ENCODE measurements at places on chromosomes 16 and 17.

- peak; percentile 83 for DNase-seq
Measured at GRCh38 chr17:58513965-58514769, at the start of gene MTMR4. TSS of gene MTMR4 (minus strand) at chr17:58514638. CDS start at chr17:58514407, 231 bp downstream.

- DNase-seq, result no peak
Measured at GRCh38 chr16:60181536-60181935, 1447.4 kb upstream of the GOT2 start.

DNA sequence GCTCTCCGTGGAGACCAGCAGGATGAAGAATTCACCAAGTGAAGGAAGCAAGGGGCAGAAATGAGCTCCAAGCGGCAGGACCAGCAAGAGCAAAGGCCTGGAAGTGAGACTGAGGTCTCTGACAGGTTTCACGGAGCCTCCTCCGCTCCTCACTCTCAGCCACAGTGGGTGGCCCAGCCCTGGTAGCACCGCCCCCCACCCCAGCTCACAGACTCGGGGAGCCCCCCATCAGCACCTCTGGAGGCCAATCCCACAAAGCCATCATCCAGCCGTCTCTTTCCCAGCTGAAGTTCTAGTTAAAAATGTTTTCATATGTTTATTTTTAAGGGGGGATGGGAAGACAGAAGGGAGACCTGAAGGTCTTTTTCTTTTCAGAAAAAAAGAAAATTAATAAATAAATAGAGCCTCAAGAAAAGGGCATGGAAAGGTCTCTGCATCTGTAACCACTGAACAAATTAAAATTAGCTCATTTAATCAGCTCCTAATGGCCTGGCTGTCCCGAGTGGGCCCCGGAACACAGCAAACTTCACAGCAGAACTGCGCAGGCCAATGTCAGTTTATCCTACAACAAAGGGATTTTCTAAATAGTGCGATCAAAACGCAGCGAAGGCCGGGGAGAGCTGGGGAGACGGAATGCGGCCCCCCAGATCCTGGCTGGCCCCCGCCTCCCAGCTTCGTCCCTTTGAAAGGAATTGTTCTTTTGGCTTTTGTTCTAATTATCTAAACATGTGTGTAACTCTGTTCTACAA lies 190.3 kb downstream of the ZNF423 start:
- no peak for DNase-seq

DNA sequence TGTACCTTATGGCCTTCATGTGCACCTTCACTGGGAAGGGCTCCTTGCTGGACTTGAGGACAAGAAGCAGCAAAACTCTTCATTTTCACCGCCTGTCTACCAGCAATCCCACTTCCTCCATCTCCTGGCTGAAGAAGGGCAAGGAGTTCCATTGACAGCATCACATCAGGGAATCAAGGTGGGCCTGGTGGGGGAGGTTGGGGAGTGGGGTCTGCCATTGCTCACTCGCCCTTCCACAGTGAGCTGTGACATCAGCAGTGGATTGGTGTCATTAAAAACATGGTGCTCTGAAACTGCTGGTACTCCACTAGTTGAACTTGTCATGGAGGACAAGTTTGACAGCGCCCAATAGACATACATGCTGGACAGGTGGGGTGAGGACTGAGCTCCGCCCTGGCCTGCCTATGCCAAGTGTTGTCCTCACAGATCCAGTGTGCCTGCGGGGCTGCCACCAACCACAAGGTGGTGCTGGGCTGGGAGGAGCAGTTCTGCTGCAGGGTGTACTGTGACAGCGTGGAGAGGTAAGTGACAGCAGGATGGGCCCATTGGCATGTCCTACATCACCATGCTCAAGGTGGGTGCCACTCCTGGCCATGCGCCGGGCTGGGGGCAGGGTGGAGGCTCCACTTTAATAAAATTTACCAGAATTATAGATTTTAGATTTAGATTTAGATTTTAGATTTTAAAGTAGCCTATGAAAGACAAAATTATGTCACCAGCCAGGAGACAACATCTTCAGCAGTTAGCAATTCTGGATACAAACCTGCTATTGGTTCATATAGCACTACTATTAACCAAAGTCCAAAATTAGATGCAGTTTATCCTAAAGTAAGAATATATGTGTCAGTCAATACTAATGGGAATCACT lies 1729.1 kb downstream of the TP53TG3F start:
- no peak for DNase-seq

- DNase-seq, result no peak
Measured at GRCh38 chr16:75899163-75899562, 172.9 kb upstream of the CPHXL start.

GRCh38 chr17:15952916-15953790 lies 8.2 kb downstream of the ADORA2B start:
- DNase-seq, result no peak

- DNase-seq, result peak; percentile 95
Measured at GRCh38 chr16:1959269-1960039, at the start of gene NDUFB10. TSS of gene NDUFB10 (plus strand) at chr16:1959538. CDS start at chr16:1959625, 87 bp downstream.

DNA sequence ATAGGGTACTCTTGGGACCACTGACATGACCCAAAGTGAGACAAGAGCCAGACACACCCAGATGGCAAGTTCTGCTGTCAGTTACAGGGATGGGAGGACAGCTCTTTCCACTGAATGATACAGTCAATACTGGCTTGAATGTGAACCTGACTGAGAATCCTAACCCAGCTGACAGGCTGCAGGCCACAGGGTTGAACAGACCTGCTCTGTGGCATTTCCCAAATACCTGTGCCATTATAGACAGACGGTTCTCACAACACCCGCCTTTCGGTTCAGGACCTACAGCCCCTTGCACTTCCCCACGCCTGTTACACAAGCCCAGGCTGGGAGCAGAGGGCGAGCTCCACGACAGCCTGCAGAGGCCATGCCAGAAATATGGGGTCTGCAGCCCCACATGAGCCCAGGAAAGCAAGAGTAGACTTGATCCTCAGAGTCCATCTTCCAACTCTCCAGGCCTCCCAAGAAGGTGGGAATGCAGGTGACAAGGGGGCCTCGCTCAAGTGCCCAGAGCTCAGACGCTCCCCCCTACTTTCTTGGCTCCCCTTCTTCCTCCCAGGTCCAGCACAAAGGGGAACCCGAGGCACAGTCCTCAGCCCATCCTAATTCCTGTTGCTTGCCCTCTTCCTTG lies 314.3 kb downstream of the SOX9 start:
- no peak for DNase-seq

DNA sequence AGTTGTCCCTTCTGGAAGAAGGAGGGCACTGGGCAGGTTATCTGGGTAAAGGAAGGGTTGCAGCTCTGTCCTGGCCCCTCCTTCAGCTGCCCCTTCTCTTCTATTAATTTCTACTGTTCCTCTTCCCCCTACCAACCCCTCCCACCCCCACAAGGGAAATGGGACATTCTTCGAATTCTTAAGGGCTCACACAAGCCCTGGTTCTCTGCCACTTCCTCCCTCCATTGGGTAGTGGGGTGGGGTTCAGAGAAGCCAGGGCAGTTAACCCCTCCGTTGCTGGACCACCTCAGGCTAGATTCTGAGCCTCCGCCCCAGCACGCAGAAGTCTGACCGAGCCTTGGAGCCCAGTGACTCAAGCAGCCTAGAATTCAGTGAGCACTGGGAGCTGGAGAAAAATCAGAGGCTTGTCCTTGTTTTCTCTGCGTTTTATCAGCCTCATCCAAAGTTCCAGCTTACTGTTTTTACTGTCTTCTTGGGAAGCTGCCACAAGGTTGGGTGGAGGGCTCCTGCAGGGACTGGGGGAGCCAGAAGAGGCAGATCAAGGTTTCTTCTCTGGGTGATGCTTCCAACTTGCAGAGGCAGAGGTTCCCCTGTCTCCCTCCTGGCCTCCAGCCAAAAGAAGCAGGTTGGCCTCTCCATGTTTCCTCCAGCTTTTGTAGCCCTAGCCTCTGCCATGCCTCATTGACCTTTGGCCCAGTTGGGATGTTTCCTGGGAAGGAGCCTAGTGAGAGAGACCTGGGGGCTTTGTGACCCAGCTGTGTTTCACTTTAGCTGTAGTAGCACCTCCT lies 10.2 kb downstream of the LASP1 start:
- DNase-seq, result no peak
